NCI-H510A (cell line): ENCODE measurements at places on chromosomes 1 and 21.

DNA sequence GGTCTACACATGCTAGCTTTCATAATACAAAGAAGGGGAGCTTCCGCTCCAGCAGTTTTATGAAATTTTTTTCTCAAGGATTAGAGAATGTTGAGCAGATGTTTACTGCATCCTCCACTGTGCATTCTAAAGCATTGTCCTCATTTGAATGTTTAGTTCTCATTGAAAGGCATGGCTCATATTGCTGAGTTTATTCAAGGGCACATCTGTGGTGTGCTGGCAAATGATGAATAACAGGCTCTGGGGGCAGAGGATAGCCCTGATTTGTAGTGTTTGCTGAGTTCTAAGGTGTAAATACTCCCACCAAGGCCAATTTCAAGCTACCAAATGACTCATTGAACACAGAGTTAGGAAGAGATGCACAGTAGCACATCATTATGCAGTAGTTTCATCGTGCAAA, 303.2 kb upstream of the FAM78B start:
- no peak for DNase-seq

GRCh38 chr1:77592906-77593305, 89.6 kb downstream of the ZZZ3 start:
- no peak for DNase-seq

DNA sequence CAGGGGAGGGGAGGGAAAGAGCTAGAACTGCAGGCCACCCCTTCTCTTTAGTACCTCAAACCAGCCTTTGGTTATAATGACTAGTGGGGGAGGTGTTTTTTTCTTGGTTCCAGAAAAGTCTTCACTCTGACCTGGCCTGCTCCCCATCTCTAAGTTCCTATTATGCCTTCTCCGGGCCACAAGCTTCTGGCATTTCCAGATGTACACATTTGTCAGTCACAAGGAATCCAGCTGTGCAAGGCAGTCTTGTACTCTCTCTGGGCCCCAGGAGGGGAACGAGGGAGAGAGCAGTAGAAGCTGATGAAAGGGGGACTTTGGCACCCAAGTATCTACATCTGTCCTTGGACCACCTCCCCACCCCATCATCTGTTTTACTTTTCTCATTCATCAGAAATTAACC, 2.7 kb upstream of the FALEC start:
- DNase-seq: no peak

GRCh38 chr1:160818207-160818937, 22.4 kb downstream of the LY9 start:
- DNase-seq: no peak

GRCh38 chr1:96557336-96557735, 164.2 kb upstream of the PTBP2 start:
- no peak for DNase-seq

DNA sequence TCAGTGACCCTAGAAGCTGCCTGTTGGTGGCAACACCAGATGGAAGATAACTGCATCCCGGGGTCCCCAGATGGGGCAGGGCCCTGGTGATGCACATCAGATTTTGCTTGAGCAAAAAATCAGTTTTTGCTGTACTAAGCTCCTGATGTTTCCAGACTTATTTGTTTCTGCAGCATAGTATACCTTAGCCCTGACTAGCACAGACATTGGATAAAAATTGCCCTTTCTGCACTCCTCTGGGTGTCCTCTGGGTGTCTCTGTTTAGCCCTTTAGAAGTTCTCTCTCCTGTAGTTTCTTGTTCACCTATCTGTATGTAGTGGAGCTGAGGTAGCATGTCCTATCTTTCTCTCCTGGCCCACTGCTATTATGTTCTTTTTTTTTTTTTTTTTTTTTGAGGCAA, 30.3 kb upstream of the PLA2G2C start:
- DNase-seq: no peak

DNA sequence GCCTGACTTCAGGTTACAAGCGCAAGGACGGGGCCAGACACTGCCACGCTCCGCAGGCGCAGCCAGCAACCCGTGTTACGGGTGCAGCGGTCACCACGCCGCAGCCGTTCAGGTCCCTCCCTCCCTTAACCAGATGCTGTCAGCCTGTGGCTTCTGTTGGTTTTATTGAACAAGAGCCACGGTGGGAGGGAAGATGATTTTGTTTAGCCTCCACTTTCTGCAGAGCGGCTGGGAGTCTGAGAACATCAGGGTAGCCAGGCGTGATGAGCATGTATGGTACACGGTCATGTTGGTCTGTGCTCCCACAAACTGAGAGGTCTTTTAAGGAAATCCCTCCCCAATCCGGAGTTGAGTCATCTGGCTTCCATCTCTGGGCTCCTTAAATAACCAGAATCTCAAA, 18.5 kb upstream of the ADARB1 start:
- DNase-seq: no peak

- DNase-seq: no peak
Measured at GRCh38 chr1:228364068-228364705, 42.4 kb downstream of the TRIM11 start.

GRCh38 chr1:28927648-28928313, 13.4 kb downstream of the EPB41 start:
- no peak for DNase-seq

DNA sequence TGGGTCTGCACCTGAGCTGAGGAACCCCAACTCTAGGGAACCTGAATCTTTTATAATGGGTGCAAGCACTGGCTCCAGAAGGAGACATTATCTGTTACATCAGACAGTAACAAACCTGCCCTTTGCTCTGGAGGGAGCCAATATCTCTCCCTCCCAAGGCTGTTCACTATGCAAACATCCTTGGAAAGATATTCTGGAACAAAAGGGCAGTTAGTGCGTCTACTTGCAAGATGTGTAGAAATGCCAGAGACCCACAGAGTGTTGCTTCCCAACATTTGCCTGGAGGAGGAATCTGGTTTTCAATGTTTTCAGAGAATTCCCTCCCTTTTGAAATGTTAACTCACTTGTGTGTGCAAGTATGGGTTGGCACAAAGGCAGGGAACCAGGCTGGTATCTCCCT, 31.9 kb downstream of the UMODL1 start:
- DNase-seq: no peak

- DNase-seq: no peak
Measured at GRCh38 chr21:26453267-26453666, 119.8 kb downstream of the CYYR1 start.

GRCh38 chr1:184854496-184855140, 100.0 kb upstream of the EDEM3 start:
- no peak for DNase-seq

DNA sequence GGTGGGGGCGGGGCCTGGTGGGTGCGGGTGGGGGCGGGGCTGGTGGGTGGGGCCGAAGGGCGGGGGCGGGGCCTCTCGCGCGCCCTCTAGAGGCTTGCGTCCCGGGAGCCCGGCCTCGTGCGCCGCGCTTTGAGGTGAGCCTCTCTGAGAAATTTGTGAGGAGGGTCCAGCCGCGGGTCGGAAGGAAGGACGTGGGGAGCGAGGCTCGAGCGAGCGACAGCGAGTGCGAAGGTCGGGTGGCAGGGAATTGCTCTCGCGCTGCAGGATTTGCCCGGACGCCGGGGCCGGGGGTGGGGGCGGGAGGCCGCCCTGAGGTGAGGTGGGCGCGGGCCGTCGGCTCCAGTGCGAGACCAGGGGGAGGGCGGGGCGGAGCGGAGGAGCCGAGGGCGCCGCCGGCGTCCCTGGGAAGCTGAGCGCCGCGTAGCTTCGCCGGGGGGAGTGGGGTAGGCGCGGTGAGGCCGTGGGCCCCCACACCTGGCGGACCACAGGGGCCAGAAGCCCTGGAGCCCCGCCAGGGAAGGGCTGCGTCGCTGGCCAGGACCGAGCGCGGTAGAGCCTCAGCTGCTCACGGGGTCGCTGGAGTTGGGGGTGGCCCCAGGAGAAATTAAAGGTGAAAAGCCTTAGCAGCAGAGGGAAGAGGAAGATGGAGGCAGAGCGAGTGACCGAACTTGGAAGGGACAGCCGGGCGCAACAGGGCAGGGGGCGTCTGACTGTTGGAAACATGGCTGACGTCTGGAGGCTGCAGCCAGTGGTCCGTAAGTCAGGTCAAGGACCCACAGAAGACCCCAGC, 754 bp upstream of the LSS start:
- DNase-seq: peak; percentile 53

DNA sequence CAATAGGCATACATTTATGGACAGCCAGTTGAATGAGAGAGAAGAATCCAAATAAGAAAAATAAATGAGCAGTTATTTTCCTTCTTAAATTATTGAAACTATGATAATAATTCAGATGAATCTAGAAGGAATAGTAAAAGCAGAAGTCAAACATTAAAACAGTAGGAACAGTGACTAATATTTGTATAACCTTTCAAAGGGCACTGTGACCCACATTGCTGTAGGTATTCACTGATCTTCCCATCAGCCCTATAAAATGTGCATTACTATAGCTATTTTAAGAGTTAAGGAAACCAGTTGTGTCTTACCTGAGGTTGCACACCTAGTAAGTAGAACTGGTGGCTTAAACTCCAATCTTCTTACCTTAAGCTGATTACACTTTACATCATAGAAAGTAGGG, 102.8 kb upstream of the ARTN start:
- no peak for DNase-seq

GRCh38 chr1:108639899-108640560, 20.9 kb downstream of the HENMT1 start:
- no peak for DNase-seq

- DNase-seq: peak; percentile 95
Measured at GRCh38 chr1:205440476-205441317, 15.1 kb downstream of the BLACAT1 start.

DNA sequence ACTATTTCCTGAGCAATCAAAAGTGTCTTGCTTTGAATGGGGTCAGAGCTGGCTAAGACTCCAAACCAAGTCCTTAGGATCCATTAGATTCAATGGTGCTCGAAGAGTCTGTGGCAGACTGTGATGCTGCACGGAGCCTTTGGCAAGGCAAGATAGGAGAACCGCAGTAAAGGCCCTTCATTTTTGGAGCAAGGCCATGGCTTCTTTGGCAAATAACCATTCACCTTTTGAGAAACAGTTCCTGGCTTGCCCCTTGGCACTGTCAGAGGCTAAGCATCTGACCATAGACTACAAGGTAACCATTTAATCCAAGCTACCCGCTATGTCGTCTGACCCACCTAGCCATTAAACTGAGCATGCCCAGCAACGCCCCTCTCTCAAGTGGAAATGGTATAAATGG, 45.2 kb downstream of the EDN2 start:
- DNase-seq: no peak

DNA sequence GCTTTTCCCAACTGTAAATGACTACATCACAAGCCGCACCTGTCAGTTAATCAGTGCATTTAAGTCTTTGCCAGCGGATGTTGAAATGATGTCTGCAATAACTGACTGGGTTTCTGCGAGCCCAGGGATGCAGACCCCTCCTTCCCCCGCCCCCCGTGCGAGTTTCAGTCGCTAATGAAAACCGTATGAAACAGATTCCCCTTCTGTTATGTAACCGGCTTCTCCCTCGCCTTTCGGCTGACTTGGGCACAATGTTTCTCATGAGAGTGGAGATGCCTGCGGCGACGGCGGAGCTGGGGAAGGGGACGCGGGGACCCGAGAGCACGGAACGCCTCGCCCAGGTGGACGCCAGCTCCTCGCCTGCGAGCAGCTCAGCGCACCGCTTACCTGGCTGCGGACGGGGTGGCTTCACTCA, 753 bp downstream of the KCNJ6 start:
- DNase-seq: no peak

GRCh38 chr21:37644636-37645035, 271.6 kb downstream of the KCNJ6 start:
- no peak for DNase-seq

DNA sequence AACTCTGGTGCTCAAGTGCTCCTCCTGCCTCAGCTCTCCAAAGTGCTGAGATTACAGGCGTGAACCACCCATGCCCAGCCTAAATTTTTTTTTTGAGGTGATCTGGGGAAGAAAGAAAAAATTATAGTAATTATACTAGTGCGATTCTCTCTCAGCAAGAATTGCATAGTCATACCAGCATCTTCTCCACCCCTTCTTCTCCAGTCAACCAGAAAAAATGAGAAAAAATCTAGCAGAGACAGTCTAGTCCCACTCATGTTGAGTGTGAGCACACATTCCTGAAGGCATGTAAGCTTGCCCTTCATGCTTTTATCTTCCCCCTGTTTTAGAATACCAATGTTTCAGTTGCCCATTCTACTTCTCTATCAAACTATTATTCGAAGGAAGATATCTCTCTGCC, 207.6 kb downstream of the S1PR1 start:
- no peak for DNase-seq

DNA sequence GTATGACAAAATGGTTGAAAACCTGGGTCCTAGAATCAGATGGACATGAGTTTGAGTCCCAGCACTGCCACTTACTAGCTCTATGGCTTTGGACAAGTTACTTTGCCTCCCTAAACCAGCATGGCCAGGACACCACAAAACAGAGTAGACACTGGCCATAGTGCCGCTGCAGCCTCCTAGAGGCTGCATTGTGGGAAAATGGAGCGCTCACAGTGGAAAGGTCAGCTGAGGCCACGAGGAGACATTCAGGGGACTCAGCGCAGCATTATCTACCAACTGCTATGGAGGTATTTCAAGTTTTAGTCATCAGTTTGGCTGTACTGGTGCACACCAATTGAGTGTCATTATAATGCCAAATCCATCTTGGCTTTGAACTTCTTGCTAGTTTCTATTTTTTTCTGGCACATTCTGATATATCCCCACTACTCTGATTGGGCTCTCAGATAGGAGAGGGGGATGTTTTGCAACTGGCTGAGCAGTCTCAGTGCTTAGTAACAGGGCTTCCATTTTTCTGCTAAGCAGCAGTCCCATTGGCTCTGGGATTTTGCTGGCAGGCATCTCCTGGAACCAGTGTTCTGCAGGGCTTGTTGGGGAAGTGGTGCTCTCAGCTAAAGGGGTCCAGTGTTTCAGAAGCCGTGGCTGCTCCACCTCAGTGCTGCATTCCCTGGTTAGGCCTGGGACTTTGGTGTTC, 16.2 kb downstream of the NT5C1A start:
- DNase-seq: no peak

DNA sequence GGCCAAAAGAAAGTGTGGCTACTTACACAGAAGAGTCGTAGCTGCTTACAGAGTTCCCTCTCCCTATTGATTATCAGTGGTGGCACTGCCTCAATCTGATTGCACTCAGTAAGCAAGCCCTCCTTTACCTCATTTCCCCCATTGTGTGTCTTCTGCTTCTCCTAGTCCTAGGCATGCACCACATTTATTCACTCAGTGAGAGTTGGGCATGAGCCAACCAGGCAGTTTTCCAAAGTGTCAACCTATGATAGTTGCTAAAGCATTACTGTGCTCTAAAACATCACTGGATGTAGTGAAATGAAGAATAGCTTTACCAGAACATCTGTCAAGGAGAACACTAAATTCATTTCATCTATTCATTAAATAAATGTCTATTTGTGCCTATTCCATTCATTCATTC, 19.3 kb downstream of the GJA5 start:
- DNase-seq: no peak
